ENCODE measurements at places on chromosomes 7 and 10.

- DNase-seq, result no peak
Measured at GRCh38 chr7:20440472-20441105, 109.9 kb downstream of the ITGB8 start.

- no peak for DNase-seq
Measured at GRCh38 chr10:37206132-37206531, 80.7 kb downstream of the ANKRD30A start.

GRCh38 chr7:137774793-137775201 lies 72.0 kb downstream of the DGKI start:
- no peak for DNase-seq

DNA sequence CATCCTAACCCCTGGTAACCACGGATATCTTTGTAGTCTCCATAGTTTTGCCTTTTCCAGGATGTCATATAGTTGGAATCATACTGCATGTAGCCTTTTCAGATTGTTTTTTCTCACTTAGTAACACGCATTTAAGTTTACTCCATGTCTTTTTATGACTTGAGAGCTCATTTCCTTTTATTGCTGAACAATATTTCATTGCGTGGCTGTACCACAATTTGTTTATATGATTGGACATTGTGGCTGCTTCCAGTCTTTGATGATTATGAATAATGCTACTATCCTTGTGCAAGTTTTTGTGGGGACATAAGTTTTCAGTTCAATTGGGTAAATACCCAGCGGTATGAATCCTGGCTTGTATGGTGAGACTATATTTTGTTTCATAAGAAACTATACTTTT lies 60.8 kb downstream of the AOAH start:
- no peak for DNase-seq

DNA sequence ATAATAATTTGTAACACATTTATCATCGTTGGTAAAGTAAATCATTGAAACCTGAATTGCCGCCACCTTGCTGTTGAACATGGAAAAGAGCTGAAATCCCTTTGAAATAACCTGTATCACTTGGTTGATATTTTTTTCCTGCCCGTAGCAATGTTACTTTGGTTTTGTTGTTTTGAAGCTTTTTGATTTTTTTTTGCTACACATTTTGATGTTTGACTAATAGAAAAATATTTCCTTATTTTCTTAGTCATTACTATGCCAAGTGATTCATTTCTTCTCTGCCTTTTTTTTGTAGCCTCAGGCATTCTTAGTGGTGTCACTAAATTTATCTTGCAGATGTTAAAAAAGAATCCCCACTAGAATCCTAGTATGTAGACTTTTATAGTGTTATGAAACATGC lies 235.1 kb upstream of the MEOX2 start:
- DNase-seq, result no peak

DNA sequence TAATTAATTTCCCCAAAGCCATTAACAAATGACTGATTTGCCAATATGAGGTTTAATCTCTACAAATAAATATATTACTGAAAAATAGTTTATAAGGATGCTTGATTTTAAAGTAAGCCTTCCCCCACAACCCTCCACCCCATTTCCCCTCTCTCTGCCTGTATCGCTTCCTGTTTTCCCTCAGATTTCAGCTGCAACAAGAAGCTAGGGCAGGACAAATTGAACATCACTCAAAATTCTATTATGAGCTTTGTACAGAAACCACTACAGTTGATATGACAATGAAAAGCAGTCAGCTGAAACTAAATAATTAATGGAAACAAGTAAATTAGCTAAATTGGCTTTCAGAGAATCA lies 109.0 kb upstream of the SP4 start:
- DNase-seq, result no peak

DNA sequence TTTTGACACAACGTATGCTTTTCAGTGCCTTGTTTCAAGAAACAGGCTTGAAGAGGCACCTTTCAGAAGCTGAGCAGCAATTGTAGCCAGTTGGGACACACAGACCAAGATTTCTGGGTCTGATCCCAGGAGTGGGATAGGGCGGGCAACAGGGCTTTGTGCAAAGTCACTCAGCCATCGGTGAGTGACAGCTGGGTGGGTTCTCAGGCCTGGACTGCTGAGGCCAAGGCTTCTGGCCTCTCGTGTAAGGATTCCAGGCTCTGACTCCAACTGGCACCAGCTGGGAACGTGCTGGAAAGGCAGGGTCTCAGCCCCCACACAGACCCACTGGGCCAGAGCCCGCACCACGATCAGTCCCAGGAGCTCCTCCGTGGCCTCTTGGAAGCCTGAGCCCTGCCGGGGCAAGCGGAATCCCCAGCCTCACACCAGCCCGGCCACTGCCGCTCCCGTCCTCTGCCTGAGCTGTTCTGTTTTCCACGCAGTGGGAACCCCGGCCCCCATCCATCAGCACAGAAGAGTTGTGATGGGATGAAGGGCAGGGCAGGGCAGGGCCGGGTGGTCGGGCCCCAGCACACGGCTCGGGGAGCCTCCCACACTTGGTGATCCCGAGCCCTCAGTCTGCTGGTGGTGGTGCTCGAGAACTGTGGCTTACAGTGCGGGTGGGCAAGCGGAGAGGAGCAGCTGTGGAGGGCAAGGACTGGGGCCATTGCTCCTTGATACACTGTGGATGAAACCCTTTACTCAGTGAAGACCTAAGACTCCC lies 46.8 kb downstream of the VIPR2 start:
- DNase-seq, result no peak

DNA sequence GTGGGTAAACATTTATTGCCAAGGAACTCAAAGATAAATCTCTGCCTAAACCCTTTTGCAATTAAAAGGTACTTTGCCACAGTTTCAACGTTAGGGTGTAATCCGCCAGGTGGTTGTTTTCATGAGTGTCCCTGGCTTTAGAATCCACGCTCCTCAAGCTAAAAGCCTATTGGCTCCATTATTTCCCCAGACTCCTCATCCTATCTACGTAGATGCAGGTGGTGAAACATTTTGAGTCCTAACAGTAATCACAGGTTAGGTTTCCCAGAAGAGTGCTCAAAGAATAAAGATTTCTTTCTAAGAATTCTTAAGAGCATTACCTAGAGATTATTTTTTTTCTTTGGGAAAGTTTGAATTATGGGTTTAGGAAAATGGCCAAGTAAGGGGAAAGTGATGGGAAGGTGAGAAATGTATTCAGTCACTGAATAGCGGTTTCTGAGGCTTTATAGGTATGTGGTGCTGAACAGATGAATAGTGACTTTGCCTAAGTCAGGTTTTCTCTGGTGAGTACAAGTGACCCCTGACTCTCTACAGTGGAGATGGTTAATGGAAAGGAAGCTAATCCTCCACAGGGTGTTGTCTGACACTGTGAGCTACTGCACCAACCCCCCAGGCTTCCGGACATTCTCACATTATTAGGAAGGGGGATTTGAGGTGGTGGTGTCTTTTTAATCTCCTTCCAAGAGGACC lies 60.2 kb downstream of the NRP1 start:
- no peak for DNase-seq

GRCh38 chr10:34911661-34912205 lies 96.6 kb upstream of the PARD3 start:
- DNase-seq, result no peak

DNA sequence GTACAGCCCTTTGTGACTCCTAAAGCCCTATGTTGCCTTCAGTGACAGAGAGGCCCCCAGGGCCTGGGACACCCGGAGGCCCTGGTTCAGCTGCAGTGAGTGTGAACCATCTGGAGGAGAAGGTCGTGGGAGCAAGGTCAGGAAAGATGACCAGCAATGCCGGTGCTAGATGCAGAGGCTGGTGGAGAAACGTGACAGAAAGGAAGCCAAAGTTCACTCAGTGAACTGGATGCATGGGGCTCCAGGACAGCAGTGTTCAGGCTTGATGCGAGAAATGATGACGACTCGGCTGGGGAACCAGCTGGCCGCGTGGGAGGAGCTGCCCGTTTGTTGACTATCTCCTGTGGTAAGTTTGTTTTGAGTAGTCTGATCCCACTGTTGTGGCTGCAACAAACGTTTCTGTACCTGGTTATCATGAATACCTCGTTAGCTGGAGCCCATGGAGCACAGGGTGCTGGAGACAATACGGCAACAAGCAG lies 54.1 kb upstream of the MKRN1 start:
- DNase-seq, result peak; percentile 38

DNA sequence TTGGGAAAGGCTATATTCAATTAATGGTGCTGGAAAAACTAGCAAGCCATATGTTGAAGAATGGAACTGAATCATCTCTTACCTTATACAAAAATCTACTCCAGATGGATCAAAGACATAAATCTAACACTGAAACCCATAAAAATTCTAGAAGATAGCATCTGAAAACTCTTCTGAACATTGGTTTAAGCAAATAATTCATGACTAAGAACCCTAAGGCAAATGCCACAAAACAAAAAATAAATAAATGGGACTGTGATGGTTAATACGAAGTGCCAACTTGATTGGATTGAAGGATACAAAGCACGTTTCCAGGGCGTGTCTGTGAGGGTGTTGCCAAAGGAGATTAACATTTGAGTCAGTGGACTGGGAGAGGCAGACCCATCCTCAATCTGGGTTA lies 1130.0 kb downstream of the DNAJB9 start:
- no peak for DNase-seq

GRCh38 chr7:31545549-31545948 lies 31.7 kb downstream of the ITPRID1 start:
- DNase-seq, result no peak

DNA sequence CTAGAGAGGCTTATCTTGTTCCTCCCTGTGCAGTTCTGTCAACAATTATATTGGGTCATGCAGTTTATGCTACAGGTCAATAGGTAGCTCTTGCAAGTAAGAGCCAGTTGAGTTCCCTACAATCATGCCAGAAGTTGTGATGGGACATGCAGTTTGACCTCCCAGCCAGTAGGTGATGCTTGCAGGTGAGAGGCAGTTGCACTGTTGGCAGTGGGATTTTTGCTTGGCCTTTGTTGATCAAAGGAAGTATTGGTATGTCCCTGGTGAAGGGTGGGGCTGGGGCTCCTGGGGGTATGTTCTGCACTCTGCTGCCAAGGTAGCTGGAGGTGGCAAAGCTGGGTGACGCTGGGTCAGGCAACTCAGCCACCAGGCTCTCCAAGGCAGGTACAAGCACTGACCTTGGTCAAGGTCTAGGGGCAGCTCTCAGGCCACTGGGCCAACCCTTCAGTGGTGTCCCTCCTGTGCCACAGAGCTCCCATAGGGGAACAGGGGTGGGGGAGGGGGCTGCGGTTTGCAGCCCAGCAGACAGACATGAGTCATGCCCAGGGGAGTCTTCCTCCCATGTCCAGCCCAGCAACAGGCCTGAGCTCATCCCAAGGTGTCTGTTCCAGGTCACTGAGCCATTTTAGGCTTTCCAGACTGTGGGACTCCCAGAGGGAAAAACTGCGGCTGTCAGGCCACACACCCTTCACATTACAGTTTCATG lies 43.3 kb downstream of the MEOX2 start:
- DNase-seq, result no peak

DNA sequence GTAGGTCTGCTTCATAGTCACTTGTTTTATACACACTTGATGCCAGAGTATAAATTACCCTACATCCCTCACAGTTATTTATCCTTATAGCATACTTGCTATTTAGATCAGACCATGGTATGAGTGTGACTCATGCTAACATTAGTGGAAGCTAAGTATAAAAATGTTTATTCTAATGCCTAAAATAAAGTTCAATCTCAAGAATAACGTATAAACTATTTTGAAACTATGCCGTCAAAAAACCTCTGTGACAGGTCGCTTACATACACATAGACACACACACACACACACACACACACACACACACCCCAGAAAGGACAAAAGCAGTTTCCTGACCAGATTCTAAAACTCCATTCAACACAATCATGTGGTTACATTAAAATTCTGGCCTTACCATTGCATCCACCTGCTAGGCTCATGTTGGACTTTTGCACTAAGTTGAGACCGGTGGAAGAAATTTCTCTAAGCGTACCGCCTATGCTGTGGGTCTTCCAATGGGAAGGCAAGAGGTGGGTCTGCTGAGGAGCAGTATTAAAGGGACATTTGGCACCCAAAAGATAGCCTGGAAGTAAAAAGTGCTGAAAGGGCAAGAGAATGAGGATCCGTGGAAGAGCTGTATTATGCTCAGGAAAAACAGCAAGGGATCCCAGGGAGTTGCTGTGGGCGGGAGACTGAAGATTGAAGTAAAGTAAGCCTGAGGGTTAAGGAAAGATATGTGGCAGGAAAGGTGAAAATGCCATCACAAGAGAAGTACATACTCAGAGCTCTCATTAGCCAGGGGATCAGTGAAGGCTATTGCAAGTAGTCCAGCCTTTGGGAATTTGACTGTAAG lies 5.0 kb downstream of the FOXP2 start:
- DNase-seq, result no peak

DNA sequence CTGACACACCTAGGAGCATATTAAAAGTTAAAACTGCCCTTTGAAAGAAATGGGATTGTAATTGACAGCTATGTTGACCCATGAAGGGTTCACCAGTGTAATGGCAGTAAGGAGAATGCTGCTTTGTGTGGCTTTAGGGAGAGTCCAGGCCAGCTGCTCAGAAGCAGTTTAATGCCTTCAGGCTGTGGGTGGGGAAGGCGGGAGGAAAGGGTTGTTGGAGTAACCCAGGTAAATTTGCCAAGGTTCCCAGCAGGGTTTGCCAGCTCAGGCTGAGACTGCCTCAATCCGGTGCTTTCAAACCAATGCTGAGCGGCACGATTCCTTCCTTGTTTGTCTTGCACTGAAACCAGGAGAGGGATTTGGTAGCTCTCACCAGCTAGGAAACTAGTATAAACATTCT lies 637.2 kb downstream of the INHBA start:
- DNase-seq, result no peak

DNA sequence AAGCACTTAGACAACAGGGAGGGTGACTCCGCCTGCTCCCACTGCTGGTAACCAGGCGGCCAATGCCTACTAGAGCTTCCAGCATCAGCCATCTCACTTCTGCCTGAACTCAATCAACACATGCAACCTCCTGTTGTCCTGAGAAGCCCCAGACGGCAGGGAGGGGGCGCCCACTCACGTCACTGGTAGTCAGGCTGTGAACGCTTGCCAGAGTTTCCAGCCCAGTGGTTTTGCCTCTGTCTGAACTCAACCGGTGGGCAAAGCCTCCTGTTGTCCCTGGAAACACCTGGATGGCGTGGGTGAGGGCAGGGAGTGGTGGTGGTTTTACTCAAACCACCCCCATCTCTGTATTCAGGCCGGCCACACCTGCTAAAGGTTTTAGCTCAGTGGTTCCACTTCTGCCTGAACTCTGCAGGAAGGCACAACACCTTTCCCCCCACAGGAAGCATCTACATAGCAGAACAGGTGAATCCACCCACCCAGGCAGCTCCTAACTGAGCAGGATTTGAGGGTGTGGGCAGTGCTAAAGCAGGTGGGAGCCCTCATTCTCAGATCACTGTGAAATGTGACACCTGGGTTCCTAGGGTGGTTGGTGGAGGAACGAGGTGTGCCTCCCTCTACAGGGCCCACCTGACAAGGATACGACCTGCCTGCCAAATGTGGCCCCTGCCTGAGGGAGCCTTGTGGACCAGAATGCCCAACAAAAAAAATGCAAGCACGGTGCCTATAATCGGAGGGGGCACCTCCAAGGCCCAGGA lies 563.0 kb upstream of the SEMA3D start:
- DNase-seq, result no peak

- no peak for DNase-seq
Measured at GRCh38 chr10:103613616-103614015, 120.1 kb downstream of the NEURL1 start.

GRCh38 chr10:122164815-122165483 lies 106.1 kb upstream of the BTBD16 start:
- DNase-seq, result no peak
